ENCODE measurements at places on chromosomes 4 and X. TPM values are rescaled to one million over a fixed set of nuclear protein-coding genes. Genes with fewer than 3 reads are reported as not detected.

DNA sequence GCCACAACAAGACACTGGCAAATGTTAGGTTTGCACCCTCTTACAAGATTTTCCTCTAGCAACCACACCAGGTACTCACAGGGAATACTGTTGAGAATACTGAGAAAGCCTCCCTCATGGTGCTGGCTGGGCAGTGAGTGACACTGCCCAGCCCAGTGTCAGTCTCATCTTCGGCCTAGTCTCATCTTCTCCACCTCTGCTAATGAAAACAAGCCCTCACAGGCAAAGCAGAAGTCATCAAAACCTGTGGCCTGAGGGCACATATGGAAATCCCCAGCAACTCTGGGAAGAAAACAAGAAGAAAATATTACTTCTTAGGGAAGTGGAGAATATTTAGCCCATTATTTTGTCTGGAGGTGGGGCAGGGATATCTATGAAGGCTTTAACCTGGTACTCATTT is 7.9 kb upstream of the ADAM29 start:
- DNase-seq, result no peak

- peak; percentile 61 for DNase-seq
These were observed 292.7 kb downstream of the SPOCK3 start for GRCh38 chr4:166941629-166942028.

GRCh38 chr4:113316879-113317278 is 267.4 kb downstream of the ANK2 start:
- no peak for DNase-seq

- DNase-seq, result no peak
These were observed 1.9 kb upstream of the BMX start for GRCh38 chrX:15498741-15499140.

GRCh38 chr4:158238575-158238974 is 28.3 kb downstream of the TMEM144 start:
- DNase-seq, result no peak

DNA sequence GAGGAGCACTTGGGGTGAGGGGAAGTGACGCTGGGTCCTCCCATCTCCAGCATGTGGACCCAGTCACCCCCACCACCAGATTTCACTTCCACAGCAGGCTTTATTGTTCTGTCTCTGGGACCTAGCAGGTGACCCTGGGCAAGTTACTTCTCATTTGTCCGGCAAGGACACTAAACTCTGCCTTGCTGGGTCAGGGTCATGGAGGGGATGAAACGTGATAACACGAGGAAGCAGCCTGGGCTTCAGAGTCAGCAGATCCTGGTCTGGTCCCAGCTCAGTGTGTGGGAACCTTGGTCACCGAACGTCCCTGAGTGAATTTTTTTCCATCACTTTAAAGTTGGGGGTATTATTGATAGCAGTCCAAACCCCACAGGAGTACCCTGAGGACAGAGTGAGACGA is 3.9 kb downstream of the UBA1 start:
- DNase-seq, result no peak

DNA sequence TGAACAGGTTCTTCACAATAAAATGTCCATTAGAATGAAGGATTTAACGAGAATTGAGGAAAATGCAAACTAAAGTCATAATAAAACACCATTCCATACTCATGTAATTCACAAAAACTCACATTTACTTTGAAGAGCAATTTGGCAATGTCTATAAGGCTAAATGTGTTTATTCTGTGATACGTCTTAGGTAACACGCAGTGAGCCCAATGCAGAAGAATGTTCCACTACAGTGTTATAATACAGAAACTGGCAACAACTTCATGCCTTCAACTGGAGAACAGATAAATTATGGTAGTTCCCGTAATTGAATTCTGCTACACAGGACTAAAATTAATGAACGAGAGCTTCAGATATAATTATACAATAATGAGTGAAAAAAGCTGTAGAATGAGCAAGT is 17.4 kb downstream of the ADH5 start:
- DNase-seq, result no peak

- DNase-seq, result no peak
These were observed 7.1 kb downstream of the GPRIN3 start for GRCh38 chr4:89300499-89300898.

GRCh38 chrX:31603411-31604120 is 531.7 kb upstream of the FTHL17 start:
- no peak for DNase-seq

GRCh38 chr4:155885666-155886065 is 17.8 kb upstream of the TDO2 start:
- no peak for DNase-seq

GRCh38 chr4:87310691-87311335 is 11.9 kb downstream of the HSD17B13 start:
- DNase-seq, result no peak

Gene ZCCHC13
- not detected for total RNA-seq

Gene CD38
- total RNA-seq, result 0.40 TPM

Gene MAGED1
- total RNA-seq, result 105 TPM

Gene FRG2
- total RNA-seq, result not detected

Gene GRK4
- 2.9 TPM for total RNA-seq

Gene USP46
- total RNA-seq, result 7.2 TPM

Gene GYPE
- not detected for total RNA-seq
